ENCODE measurements at places on chromosomes 1 and 21. TPM values are rescaled to one million over a fixed set of nuclear protein-coding genes. Genes with fewer than 3 reads are reported as not detected.

DNA sequence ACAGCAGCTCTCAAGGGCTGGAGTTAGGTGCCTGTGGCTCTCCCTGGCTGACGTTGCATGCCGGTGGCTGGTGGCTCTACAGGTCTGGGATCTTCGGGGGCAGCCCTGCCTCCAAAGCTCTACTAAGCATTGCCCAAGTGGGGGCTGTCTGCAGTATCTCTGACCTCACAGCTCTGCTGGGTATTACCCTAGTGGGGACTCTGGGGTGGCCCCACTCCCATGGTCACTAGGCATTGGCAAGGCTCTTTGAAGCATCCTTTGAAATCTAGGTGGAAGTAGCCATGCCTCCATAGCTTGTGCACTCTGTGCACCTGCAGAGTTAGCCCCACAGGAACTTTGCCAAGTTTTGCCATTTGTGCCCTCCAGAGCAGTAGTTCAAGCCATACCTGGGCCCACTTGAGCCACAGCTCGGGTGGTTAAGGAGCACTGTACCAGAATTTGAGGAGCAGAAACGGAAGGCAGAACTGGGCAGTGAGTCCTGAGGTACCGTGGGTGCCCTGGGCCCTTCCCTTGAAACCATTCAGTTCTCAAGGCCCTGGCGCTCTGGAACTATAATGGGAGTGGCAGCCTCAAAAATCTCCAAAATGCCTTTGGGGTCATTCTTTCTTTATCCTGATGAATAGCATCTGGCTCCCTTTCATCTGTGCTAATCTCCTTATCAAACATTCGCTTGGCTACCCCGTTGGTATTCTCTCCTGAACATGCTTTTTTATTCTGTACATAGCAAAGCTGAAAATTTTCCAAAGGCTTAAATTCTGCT lies 15.4 kb downstream of the GJA4 start:
- no peak for DNase-seq
- peaks cover 3% of the 10 kb centered on the region for H3K4me1 ChIP-seq
- no peak overlapping the region for H3K27ac ChIP-seq
- no peaks in the 10 kb centered on the region for H3K27me3 ChIP-seq

- H3K4me1 ChIP-seq = no peaks in the 10 kb centered on the region
- H3K27me3 ChIP-seq = peaks cover 17% of the 10 kb centered on the region
- no peaks in the 10 kb centered on the region for H3K36me3 ChIP-seq
Observed at GRCh38 chr1:223363856-223364684, at the start of gene SUSD4. SUSD4 (minus strand) TSS chr1:223364176; CDS start chr1:223363425, 751 bp downstream.

Gene C8B
- total RNA-seq = 0.10 TPM

- H3K27ac ChIP-seq = peak overlapping the region; percentile 65
- H3K4me1 ChIP-seq = peaks cover 60% of the 10 kb centered on the region
- DNase-seq = no peak
- H3K36me3 ChIP-seq = no peaks in the 10 kb centered on the region
Observed at GRCh38 chr1:94654459-94654858, 112.9 kb upstream of the F3 start.

DNA sequence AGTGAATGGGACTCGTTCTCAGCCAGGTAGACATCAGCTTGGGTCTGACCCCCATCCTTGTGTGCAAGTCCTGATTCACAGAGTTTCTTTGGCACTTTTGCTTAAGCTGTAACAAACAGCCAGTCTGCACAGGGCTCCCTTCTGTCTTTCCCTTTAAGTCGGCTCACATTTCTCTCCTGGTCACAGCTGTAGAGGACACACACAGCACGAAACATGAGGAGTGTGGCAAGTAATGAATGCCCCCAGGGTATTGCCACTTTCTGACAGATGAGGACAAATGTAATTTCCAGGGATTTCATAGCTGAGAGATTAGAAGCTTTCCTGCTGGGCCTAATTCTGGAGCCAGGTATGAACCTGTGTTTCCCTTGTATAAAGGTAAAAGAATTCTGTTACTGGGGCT lies 423.5 kb downstream of the KIF26B start:
- H3K27ac ChIP-seq = no peak overlapping the region
- no peaks in the 10 kb centered on the region for H3K4me1 ChIP-seq
- no peak overlapping the region for H3K4me3 ChIP-seq

DNA sequence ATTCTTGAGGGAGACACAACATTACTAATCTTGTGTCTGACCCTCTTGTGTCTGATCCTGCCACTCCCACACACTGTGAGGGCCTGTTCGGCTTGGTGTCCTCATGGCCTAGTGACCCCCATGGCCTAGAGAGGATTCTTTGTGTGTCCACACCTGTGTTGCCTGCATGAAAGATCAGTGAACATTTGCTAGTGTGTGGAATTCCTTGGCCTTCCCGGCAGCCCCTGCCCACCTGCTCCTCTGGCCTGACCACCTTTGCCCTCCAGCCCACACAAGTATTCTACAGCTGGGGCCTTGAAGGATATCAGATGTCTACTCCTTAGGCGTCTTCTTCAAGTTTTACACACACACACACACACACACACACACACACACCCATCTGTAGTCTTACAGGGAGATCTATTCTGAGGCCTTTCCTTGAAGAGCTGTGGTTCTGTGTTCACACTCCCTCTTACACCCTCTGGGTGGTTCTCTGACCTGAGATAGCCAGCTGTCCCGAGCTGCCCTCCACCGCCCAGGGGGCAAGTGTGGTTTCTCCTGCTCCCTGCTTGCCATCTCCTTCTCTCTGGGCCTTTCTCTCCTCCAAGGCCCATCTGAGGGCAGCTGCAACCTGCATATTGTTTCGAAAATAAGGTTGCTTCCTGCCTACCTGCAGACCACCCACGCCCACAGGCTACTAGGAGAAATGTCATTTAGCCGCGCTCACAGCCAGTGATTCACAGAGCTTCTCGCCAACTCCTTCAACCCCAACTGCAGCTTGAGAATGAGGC lies 45.4 kb downstream of the CD247 start:
- H3K4me1 ChIP-seq = no peaks in the 10 kb centered on the region
- H3K27me3 ChIP-seq = no peaks in the 10 kb centered on the region
- no peak for DNase-seq
